ENCODE measurements at places on chromosomes 1 and 21.

DNA sequence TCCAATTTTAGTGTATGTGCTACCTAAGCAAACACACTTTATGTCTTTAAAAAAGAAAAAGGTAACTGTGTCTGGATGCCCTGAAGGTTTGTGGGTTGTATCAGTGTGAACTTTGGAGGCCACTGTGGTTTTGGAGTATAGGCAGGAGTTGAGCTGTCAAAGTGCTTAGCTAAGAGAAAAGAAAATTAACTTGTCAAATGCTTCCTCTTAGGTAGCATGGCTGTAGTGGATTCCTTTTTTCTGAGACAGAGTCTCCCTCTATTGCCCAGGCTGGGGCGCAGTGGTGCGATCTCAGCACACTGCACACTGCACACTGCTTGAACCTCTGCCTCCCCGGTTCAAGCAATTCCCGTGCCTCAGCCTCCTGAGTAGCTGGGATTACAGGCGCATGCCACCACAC is 11.2 kb upstream of the SLC41A1 start:
- DNase-seq, result no peak

GRCh38 chr1:101025283-101025656 is 314 bp downstream of the DPH5 start:
- no peak for DNase-seq

DNA sequence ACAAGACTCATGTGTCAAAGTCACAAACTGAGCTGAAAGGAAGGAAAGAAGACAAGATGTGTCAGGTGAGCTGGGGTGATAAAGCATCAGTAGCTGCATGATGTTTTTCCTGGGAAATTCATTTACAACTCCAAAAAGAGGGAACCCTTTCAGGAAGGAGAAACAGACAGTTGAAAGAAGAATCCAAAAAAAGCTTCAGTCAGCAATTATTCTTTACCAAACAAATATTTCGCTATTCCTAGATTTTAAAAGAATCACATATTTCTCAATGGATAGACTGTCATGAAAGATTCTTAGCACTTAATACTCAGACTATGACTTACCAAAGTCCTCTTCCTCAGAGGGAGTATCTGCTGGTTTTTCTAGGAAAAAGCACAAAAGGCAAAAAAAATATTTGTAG is 214.7 kb downstream of the SLC44A5 start:
- DNase-seq, result no peak

DNA sequence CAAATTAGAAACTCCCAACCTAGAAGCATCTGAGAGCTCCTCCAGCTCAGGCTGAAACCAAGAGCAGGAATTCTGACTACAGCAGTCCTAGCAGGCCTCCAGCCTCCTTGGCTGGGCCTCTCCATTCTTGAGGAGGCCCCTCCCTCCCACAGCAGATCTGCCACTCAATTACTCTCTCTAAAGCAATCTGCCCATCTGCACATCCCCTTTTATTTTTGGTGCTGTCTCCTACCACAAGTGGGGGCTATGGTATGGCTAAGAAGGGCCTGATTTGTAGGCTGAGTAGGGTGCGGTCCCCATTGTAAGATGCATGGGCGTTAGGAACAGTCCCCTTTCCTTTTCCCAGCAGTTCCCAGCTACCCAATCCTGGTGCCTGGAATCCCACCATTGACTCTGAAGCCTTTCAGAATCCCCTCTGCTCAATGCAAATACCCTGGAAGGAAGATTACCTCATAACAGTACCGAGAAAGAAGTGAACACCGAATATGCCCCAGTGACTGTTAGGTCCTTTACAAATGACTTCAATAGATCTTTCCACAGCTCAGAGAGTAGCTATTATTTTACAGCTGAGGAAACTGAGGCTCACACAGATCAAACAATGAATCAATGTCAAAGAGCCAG is 11.6 kb upstream of the TTC39A start:
- no peak for DNase-seq

All from HT-29 (cell line).